ENCODE measurements at places on chromosomes 11 and 22.

- DNase-seq = no peak
Observed at GRCh38 chr11:82765466-82766034, 31.9 kb upstream of the FAM181B start.

DNA sequence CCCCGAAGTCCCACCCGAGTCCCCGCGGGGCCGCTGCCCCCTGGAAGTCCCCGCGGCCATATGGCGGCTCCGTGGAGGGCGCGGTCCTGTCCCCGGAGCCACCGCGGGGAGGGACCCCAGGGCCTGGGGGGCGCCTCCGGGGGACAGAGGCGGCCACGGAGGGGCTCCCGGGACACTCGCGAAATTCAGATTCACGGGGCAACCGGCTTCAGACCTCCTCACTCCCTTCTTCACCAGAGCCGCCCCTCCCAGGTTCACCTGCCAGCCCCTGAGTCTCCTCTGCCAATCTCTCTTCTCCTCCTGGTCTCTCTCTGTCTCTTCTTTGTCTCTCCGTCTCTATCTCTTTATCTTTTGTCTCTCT is 28.2 kb upstream of the TOLLIP start:
- no peak for DNase-seq

GRCh38 chr11:11522591-11522990 is 99.2 kb downstream of the GALNT18 start:
- DNase-seq = no peak

- DNase-seq = no peak
Observed at GRCh38 chr11:13073119-13073981, 64.2 kb downstream of the RASSF10 start.

DNA sequence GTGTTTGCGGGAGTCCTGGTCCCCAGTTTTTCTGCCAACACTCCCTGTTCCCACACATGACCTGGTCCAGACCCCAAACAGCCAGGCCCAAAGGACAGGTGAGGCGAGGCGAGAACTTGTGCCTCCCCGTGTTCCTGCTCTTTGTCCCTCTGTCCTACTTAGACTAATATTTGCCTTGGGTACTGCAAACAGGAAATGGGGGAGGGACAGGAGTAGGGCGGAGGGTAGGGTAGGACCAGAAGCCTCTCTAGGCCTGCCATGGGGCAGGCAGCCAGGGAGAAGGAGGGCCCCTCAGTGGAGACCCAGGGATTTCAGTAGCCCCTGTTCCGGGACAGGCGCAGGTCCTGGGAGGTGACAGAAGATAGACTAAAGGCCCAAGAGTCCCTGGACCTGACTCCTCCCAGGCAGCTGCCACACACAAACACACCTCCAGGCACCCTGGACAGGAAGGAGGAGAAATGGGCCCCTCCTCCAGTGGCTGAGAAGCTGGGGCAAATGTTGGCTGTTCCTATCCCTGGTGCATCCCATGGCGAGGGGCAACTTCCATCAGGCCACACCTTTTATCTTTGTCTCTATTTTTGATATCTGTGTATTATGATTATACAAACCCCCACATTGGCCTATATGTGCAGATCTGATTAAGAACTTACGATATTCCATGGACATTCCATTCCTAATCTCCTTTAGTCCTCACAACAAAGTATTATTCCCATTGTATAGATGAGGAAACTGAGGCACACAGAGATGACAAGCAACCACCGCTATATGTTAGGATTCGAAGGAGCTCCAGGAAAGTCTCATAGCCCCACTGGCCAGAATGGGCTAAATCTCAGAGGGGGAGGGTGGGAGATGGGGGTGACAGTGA is 626 bp upstream of the F2 start:
- DNase-seq = no peak

DNA sequence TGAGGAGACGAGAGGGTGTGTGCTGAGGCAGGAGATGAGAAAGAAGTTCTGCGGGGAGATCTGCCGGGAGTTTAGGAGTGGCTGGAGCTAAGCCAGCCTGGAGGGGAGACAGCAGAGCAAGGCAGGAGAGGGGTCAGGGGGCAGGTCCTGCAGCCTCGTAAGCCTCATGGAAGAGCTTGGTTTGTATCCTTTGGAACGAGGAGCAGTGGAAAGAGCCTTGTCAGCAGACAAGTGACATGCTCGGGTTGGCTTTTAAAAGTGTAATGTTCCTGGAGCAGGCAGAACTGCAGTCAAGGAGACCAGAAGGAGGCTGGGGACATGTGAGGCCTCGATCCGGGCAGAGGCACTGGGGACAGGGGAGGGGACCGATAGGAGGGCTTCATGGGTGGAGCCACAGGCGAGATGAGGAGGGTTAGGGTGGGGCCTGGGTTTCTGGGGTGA is 21.4 kb upstream of the TUB start:
- DNase-seq = no peak

GRCh38 chr11:16169541-16169940 is 186.8 kb downstream of the SOX6 start:
- no peak for DNase-seq

DNA sequence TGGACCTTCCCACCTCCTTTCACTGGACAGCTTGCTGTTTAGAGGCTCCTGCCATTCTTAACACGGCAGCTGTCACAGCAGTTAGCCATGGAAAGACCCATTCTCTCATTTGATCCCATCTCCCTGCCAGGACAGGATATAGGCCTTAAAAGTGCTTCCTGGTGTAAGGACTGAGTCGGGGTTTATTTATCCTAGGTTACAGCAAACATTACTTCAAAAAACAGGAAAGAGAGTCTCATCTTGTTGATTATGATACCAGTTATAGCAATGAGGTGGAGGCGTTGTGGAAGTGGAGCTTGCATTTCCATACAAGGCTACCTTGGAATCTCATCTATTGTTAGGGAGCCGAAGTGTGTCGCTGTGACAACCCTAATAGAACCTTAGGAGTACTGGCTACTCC is 17.4 kb upstream of the ETS1 start:
- no peak for DNase-seq

- no peak for DNase-seq
Observed at GRCh38 chr11:29628609-29629008, 388.2 kb downstream of the KCNA4 start.

All from SIG-M5 (cell line).